Naive thymus-derived CD4-positive, alpha-beta T cell (primary cell): ENCODE measurements at places on chromosomes 4 and X.

DNA sequence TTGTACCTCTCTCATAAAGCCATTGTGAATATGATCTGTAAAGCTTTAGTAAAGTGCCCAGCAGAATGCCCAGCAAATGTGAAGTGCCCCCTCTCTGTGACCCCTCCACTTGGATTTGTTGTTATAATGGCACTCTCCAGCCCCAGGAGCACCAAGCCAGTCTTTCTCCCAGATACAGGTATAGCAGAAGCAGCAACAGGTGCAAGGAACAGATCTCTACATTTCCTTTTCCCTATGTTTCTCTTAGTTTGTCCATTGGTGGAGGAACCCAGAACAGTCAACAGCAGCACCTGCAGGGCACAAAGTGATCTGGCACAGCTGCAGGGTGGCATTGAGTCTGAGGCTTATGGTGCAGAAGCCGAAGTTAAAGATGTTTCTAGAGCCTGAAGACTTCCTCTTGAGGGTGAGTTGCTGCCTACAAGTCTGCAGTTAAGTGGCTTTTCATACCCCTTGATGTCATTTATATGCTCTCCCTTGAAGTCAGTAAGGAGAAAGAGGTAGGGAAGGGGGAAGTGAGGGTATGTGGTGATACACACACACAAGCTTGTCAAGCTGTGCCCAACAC lies 16.1 kb upstream of the CXCL3 start:
- H3K36me3 ChIP-seq: no peaks in the 10 kb centered on the region
- H3K4me3 ChIP-seq: no peak overlapping the region
- DNase-seq: no peak
- H3K4me1 ChIP-seq: no peaks in the 10 kb centered on the region

DNA sequence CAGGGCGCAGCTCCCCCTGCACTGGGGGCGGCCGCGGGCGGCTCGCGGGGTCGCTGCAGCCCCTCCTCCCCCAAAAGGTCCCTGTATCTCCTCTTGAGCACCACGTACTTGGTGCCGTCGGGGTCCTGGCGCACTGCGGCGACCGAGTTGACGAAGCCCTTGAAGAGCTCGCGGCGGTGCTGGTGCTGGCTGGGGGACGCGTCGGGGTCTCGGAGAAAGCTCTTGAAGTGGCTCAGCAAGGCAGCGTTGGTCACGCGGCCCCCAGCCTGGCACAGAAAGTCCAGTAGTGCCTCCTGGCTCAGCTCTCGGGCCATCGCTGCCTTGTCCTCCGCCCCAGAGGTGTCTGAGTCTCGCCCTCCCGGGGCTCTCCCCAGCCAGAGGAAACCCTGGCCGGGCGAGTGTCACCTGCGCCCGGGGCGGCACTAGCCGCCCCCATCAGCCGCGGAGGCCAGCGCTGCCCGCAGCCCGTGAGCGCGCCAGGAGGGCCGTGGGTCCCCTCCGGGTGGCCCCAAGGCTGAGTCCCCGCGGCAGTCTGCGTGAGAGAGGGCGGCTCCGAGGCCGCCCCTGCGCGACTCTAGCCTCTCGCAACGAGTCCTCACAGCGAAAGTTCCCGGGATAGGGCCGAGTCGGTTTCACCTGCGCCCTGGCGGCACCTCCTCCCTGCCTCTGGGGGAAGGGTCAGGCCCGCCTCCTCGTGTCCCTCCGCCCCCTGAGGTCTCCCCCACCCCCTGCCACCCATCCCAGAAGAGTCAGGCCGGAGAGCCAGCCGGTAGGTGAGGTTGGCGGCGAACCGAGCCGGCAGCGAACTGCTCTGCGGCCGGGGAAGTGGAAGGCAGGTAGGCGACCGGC lies at the start of gene SOWAHB:
TSS of gene SOWAHB (minus strand) at position 609 of the 849 bp plus-strand sequence. CDS start at position 314, 295 bp downstream.
- DNase-seq: peak; percentile 30
- no peaks in the 10 kb centered on the region for H3K4me1 ChIP-seq
- no peaks in the 10 kb centered on the region for H3K36me3 ChIP-seq
- H3K27ac ChIP-seq: no peak within 1 kb of the TSS
- peak within 1 kb of the TSS; percentile 49 for H3K4me3 ChIP-seq

DNA sequence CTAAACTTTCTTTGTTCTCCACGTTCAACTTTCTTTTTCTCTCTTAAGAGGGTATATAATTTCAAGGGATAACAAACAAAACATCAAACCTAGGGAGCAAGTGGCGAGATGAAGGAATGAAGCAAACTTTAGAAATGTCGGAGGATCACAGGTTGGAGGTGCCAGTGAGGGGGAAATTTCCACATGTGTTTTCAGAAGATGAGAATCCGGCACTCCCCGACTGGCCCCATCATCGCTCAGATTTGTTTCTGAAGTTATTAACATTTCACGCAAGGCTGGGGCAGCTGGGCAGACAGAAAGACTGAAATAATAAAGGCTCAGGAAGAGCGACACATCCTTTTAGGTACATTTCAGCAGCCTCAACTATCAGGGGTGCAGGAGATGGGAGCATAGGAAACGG lies 134.9 kb downstream of the SMIM20 start:
- no peak for DNase-seq
- no peaks in the 10 kb centered on the region for H3K36me3 ChIP-seq
- H3K27ac ChIP-seq: no peak overlapping the region
- H3K4me1 ChIP-seq: no peaks in the 10 kb centered on the region

DNA sequence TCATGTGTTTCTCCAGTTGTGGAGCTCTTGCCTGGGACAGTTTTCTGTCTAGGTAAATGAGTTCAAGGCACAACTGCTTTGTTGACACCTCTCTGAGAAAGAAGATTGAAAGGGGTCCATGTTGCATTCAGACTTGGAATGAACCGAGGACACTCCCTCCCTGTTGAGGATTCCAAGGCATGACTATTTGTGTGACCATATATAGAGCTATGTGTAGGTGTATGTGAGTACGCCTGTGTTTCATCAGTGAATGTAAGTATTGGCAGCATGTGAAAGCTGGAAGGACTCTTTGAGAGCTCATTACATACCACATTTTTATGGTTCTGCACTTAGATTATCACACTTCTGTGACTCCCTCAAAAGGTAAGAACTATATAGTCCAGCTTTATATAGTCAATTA lies 3.4 kb downstream of the HEPH start:
- H3K27me3 ChIP-seq: no peaks in the 10 kb centered on the region
- H3K4me3 ChIP-seq: no peak overlapping the region
